ENCODE measurements at places on chromosomes 4 and X.

DNA sequence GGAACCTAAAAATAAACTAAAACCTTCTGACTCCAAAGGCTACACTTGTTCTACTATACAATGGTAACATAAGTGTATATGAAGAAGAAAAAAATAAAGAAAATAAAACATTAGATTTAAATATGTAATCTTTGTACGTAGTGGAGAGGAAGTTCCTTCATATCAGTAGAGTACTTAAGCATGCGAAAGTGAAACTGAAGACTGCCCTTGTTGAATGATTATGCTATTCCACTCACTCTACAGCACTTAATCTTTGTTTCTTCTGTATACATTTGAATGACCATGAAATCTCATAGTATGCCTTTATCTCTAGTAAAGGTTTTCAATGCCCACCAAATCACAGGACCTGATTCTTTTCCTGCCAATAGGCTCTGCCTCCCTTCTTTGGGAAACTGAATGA is 78.9 kb downstream of the NDST3 start:
- DNase-seq, result no peak

- no peak for DNase-seq
Observed at GRCh38 chr4:163930086-163930485, 435.6 kb downstream of the TMA16 start.

DNA sequence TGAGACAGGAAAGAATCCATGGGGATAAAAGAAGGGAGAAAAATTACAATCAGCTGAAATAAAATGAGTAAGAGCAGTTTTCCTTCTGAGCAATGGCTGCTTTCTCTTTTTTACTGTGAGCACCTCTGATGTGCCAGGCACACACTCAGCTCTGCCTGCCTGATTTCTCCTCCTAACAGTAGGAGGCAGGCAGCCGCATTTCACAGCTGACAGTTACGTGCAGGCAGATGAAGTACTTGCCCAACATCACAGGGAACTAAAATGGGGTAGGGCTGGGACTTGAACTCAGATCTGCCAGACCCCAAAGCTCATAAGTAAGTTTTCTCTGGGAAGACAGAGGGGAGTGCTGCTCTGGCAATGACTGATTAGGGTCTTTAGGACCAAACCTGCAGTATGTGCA is 54.6 kb downstream of the C4orf50 start:
- DNase-seq, result peak; percentile 67

DNA sequence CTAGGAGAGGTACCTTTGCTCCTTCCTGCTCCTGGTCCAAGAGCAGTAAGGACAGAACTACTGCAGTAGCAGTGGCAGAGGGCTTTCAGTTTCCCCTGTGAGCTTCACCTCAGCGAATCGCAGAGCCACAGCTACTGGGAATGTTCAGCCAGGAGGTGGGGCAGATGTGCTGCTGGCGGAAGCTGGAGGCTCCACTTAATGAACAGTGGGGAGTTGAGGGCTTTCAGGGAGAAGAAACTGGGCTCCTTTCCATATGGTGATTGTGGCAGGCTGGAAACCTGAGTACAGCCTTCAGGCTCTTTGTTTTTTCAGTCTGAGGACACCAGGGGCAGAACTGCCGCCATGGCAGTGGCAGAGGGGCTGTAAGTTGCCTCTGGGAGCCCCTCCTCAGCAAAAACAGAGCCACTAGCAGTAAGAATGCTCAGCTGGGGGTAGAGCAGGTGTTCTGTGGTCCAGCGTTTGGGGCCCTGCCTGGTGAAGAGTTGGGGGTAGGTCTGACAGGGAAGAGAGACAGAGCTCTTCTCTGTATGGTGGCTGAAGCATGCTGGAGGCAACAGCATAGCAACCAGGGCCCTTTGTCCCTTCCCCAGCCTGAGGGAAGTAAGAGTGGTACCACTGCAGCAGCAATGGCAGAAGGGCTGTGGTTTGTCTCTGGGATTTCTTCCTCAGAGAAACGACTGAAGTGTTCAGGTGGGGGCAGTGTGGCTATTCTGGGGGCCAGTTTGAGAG is 106.0 kb upstream of the GRXCR1 start:
- DNase-seq, result peak; percentile 47

DNA sequence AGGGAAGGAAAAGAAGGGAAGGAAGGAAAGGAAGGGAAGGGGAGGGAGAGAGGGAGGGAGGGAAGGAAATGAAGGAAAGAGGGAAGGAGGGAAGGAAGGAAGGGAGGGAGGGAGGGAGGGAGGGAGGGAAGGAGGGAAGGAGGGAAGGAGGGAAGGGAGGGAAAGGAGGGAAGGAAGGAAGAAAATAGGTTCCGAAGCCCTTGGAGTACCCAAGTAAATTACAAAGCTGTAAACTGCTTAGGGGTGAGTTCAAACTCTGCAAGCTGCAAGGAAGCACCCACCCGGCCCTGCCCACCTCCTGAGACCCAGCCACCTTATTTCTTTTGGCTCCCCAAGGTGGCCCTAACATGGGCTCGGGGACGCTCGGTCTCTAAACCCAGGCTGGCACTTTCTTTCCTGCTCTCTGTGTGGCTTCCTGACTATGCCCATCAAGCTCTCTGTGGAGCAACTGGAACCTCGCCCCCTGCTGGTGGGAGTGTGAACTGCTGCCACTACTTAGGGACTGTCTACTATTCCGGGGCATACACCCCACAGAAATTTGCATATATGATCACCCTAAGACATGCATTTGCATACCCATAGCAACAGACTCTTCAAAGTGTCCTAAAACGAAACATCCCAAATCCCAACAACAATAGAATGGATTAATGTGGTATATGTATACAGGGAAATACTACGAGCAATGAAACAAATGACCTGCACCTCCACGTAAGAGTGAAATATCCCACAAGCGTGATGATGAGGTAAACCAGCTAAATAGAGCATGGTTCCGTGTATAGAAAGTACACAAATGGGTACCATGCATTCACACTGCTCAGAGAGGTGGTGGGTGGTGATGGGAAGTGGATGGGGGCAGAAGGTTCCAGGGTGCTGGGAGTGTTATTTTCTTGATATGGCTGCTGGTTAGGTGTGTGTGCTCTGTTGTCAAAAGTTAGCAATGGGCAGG is 151.7 kb upstream of the TBL1X start:
- peak; percentile 0 for DNase-seq

GRCh38 chrX:45187731-45188130 is 12.9 kb downstream of the DIPK2B start:
- no peak for DNase-seq

GRCh38 chrX:76971393-76972376 is 475.5 kb upstream of the FGF16 start:
- DNase-seq, result no peak

DNA sequence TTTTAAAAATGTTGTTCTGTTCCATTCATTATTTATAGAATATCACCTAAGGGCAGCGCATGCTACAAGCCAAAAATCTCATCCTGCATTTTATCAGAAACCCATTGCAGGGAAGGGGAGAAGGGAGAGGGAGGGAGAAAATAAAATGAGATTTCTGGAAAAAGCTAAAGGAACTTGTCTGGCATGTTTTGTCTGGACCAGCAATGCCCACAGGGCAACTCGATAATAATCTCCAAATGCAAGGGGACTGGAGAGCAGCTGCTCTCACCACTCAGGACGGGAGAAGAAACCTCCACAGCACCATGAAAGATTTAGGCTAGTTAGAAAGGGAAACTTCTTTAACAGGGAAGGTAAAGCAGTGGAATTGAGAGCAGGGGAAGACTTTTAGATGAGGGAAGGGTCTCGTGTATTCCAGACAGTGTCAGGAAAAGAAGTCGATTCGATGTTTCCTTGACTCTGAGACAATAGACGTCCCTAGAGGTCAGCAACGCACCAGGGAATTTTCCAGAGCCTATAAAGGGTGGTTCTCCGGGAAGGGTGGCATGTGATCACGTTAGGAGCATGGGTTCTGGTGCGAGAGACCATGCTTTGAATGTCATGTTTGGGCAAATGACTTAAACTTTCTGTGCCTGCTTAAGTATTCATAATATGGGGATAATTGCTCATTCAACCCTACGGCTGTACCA is 132.2 kb upstream of the NDP start:
- no peak for DNase-seq

DNA sequence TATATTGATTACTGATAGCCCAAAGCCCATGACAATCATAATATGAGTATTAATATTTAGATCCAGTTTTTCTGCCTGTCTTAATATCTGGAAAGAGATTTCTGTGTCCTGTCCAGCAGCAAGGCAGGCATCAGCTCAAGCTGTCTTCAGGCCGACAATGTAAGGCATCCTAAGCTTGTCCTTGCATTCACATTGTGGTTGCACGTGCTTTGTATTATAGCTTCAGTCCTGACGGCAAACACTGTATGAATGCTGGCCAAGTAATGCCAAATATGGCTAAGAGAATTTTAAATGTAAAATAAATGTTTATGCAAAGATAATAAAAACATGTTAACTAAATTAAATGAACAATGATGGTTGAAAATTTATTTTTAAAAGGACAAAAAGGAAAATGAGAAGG is 255.7 kb upstream of the RPS6KA3 start:
- DNase-seq, result no peak

DNA sequence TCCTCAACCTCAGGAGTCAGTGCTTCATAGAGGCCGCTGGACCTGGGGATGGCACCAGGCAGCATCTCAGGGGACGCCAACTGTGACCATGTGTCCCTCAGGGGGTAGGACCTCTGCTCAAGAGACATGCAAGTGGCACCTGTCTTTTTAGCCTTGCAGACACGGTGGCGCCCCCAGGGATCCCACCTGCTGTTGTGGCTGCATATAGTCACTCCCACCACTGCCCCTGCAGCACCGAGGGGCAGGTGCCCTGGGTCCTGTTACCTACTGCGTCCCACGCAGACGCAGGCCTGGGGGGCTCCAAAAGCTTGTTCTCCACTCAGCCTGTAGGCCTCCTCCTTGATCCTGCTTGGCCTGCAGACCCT is 2.5 kb downstream of the MYL5 start:
- no peak for DNase-seq

GRCh38 chr4:189533603-189534002 is 407.1 kb upstream of the FRG1 start:
- no peak for DNase-seq

DNA sequence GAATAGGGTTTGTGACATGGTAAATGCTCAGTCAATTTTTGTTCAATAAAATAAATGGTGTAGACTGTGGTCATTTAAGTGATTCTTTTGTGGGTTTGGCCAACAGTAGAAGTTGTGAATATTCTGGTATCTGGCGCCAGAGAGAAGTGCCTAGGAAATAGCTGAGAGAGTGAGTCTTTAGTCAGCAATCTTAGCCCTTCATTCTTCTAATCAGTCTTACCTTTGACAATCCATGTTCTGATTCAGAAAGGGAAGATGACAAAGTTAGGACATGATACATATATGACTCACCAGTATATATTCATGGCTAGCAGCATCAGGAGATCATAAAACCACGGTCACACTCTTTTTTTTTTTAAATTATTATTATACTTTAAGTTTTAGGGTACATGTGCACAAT is 141.8 kb upstream of the PCDH18 start:
- no peak for DNase-seq

Data from NCI-H1694 treated with DMSO at 0.1 percent for 48 hours (cell line).